Spinal cord (tissue), 10 donors: ENCODE measurements at places on chromosomes 2 and 18.

GRCh38 chr2:96648306-96648930 is 5.9 kb downstream of the FER1L5 start:
- DNase-seq, result no peak

GRCh38 chr2:45821558-45822271 is 170.2 kb downstream of the PRKCE start:
- DNase-seq, result no peak

DNA sequence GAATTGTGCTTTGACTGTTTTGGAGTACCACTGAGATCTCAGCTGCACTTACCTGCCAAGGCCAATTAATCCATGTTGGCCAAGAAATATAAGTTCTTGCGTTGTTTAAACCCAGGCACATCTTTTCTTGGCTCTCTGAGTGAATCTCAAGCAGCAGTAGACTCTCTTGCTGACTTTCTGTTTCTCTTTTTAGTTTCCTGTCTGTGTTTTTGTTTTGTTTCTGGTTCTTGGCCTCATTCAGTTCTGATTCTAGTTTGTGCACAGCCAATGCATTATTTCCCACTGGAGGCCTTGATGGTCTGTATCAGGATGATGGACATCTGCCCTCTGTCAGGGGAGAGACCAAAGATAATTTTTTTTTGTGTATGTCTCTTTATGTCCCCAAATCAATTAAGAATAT is 379.4 kb downstream of the CDH2 start:
- no peak for DNase-seq

GRCh38 chr2:19812166-19812565 is 89.6 kb downstream of the TTC32 start:
- no peak for DNase-seq

DNA sequence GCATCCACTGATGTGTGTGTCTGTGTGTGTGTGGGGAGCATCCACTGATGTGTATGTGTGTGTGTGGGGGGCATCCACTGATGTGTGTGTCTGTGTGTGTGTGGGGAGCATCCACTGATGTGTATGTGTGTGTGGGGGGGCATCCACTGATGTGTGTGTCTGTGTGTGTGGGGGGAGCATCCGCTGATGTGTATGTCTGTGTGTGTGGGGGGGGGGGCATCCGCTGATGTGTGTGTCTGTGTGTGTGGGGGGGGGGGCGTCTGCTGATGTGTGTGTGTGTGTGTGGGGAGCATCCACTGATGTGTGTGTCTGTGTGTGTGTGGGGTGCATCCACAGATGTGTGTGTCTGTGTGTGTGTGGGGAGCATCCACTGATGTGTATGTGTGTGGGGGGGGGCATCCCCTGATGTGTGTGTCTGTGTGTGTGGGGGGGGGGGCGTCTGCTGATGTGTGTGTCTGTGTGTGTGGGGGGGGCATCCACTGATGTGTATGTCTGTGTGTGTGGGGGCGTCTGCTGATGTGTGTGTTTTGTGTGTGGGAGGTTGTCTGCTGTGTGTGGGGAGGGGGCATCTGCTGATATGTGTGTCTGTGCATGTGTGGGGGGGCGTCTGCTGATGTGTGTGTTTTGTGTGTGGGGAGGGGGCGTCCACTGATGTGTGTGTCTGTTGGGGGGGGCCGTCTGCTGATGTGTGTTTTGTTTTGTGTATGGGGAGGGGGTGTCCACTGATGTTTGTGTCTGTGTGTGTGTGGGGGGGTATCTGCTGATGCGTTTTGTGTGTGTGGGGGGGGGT is 125.9 kb downstream of the NFATC1 start:
- no peak for DNase-seq

GRCh38 chr2:217105733-217106649 is 246.1 kb upstream of the TNP1 start:
- DNase-seq, result no peak

- no peak for DNase-seq
These were observed 76.7 kb downstream of the RND3 start for GRCh38 chr2:150410809-150411208.

DNA sequence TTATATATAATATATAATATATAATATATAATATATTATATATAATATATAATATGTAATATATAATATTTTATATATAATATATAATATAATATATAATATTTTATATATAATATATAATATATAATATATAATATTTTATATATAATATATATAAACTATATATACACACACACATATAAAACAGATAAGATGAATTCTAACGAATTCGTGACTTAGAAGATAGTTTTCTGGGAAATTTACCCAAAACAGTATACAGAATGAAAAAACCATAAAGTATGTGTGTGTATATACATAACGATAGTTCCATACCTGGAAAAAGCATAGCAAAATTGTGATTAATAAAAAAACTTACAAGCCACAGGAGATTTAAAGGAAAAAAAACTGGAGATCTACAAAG is 80.6 kb downstream of the THADA start:
- no peak for DNase-seq

GRCh38 chr18:5414546-5414945 is 119.0 kb upstream of the ZBTB14 start:
- DNase-seq, result peak; percentile 80

DNA sequence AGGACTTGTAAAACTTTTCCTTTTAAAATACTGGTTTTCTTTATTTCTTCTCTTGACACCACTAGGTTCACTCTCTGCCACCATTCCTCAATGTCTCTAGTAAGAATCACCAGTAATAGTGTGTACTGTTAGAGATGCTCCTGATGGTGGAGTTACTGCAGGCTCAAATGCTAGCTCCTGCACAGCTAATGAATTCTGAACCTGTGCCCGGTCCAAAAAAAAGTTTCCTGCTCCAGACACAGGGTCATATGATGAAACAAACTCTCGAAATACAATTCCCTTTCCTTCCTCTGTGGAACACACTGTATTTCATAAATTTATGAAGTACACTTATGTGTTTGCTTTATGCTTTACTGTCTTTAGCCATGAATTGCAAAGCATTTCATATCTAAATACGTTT is 19.2 kb downstream of the PMS1 start:
- no peak for DNase-seq

- DNase-seq, result no peak
These were observed 83.9 kb upstream of the SLC39A10 start for GRCh38 chr2:195572895-195573683.

- DNase-seq, result no peak
These were observed 5.4 kb upstream of the NCKAP5 start for GRCh38 chr2:133573491-133574162.

GRCh38 chr2:215830304-215830703 is 183.0 kb downstream of the MREG start:
- DNase-seq, result no peak

GRCh38 chr2:234640657-234641056 is 143.8 kb upstream of the ARL4C start:
- no peak for DNase-seq

GRCh38 chr2:204480676-204481075 is 64.6 kb upstream of the PARD3B start:
- no peak for DNase-seq

DNA sequence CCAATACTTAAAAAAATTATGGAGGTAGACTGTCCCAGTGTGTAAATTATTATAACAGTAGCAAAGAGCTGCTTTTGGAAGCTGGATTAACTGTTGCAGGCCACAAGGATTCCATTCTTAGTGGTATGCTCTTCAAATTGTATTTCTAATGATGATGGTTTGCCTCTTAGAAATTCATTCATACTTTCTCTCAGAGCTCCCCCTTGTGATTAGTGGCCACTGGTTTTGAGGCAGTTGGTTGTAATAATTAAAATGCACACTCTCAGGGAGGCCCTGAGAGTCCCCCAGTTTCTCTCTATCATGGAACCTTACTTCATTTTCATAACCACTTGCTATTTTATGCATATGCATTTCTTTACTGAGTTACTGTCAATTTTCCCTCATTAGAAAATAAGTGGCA is 122.5 kb downstream of the PLA2R1 start:
- DNase-seq, result no peak
